ENCODE measurements at places on chromosomes 3 and 15.

DNA sequence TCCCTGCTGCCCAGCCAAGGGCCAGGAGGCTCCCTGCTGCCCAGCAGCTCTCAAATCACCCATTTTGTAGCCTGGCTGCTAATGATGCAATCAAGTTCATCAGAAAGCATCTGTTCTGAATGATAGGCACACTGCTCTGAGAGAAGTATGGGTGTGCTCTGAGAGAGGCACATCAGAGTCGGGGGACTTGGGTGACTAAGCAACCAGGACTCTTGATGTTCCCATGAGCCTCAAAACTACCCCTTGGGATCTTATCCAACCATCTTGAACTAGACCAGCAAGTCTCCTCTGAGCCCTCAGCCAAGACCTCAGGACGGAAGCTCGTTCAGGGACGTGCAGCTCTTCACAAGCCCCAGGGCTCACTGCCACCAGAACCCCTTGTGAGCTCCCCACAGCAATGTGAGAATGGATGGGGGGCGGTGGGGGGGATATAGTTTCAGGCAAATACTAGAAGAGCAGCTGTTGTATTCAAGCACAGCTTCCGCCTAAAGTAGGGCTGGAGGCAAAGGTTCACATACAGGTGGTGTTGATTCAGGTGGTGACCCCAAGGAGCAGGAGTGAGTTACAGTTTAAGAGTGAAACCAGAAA, 52.2 kb upstream of the HES1 start:
- DNase-seq = no peak

GRCh38 chr15:92812271-92812670, 87.9 kb upstream of the CHD2 start:
- no peak for DNase-seq

DNA sequence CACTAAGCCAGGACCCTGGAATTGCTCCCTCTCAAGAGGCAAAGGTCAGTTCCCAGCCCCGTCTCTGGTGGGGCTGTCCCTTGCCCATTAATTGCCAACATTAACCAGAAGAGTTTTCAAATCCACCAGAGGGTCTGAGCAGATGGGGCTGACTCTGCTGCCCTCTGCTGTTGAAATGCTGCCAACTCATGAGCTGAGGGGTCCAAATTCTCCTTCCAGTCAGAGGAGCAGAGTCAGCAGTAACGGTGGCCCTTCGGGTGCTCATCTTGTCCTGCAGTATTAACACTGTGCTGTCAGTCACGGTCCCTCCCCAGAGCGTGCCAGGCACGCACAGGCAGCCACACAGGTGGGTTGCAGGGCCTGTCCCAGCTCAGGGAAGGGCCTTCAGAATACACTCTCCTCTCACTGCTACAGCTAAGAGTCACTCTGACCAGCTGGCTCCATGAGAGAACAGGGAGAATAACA, 10.7 kb upstream of the SPTBN5 start:
- DNase-seq = peak; percentile 59

GRCh38 chr3:133980550-133980949, 49.2 kb downstream of the SLCO2A1 start:
- no peak for DNase-seq

GRCh38 chr15:68210409-68210756, 5.3 kb upstream of the CALML4 start:
- DNase-seq = no peak
